ENCODE measurements at places on chromosomes 5 and 9.

DNA sequence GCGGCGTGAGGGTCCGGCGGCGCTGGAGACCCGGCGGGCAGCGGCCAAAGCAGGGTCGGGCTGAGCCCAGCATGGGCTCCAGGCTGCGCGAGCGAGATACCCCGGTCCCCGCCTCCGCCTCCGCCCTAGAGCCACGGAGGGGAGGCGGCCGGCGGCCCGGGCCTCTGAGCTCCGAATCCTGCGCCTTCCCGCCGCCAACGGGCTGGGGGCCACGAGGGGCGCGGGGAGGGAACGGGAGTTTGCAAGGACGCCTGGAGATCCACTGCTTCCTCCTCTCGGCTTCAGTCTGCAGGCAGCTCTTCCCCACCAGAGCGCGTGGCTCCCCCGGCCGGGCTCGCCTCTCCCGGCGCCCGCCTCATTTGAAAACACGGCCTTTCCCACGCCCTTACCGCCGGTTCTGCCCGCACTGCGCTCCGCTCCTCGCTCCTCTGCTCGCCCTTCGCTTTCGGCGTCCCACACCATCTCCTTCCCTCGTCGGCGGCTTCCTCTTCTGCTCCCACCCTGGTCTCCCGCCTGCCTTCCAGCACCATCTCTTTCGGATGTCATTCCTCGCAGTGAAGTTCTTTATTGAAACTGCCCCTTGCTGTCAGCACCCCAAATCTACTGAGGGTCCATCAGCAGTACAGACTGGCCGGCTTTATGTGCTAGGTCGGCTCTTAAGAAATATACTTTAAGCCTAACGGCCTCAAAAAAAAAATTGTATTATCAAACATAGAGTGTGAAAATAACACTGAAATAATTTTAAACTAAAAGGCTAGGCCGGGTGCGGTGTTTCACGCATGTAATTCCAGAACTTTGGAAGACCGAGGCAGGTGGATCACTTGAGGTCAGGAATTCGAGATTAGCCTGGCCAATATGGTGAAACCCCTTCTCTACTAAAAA is 105.0 kb upstream of the FAM120A start:
- DNase-seq: no peak

DNA sequence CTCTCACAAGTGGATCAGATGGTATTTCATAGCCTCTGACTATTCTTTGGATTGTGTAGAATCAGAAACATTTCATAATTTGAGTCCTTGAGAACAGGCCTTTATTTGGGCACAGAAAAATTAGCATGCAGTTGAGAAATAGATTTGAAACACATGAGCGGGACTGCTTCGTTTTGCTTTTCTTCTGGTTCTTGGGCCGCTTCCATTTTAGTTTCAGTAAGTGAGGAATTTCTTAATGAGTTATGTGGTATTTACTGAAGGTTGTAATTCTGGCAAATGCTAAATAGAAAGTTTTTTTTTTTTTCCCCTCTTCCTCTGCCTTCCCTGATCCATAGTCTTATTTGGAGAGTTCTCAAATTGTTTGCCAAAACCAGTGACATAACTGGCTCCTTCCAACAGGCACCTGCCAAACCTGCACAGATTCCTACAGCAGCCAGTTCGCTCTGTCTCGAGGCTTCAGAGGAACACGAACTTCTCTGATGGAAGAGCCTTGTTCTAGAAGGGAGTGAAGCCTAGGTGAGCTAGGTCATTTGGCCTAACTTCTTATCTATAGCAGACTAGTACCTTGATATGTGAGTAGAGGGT is 71.2 kb upstream of the SLC28A3 start:
- DNase-seq: no peak

- peak; percentile 2 for DNase-seq
Observed at GRCh38 chr9:134313470-134313869, 12.8 kb upstream of the RXRA start.

GRCh38 chr5:180143656-180144364 is 65.2 kb downstream of the RASGEF1C start:
- no peak for DNase-seq

- no peak for DNase-seq
Observed at GRCh38 chr9:110764006-110764405, 95.4 kb downstream of the MUSK start.

DNA sequence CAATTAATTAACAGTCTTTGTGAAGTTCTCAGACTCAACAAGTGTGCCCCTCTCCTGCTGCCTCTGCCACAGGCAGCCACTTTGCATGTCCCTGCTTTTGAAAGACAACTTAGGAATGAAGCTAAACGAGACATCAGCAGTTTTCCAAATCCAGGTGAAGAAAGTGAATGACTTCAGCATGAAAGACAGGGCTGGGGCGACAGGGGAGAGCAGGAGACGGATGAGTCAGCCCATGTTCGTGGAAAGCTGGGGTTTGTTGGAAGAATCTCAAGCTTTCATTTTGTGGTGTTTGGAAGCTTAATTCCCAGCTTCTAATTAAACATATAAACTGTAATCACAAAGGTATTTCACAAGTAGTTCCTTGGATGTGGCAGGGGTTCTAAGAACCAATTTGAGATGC is 207.8 kb upstream of the MAP3K1 start:
- no peak for DNase-seq

All from pancreas (tissue), 10 donors.